Stimulated activated CD8-positive, alpha-beta memory T cell treated with anti-CD3 and anti-CD28 coated beads, Interleukin-2, amount 100 ng/mL, for 48 hours (primary cell): ENCODE measurements at places on chromosomes 6 and 20.
A peak's percentile ranks its signal among the peaks of the same experiment; 100 is the strongest.

DNA sequence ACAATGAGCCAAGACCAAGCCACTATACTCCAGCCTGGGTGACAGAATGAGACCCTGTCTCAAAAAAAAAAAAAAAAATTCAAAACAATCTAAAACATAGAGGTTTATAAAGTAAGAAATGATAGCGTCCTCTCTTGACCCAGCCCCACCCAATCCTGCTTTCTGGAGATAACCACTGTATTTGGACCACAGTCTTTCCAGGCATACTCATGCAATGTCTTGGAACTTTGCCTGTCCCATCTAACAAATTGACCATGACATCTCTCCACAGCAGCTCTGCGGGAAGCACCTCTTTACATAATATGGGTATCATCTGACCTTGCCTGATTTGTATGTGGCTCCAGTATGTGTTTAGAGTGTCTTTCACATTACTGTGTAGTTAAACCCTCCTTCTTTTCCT lies 9.1 kb upstream of the SHLD1 start:
- no peak for DNase-seq

- peak; percentile 53 for DNase-seq
These were observed 19.3 kb downstream of the FGD2 start for GRCh38 chr6:37024656-37025337.

GRCh38 chr6:143457563-143458359 lies 7.2 kb downstream of the PEX3 start:
- DNase-seq = no peak

DNA sequence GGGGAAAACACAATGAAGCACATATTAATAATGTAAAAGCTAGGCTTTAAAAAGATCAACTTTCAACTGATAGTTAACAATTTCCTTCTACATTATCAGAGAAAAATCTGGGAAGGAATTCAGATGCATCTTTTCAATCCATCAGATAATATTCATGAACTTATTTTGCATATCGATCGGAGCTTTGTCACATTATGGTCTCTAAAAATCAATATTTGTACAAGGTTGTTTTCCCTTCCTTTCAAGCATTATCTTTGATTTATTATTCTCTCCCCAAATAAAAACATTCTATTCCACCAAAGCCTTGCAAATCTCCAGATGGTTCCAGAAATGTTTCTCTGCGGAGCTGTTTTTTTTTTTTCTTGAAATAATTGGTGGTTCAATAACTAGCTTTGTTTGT lies 101.9 kb downstream of the GPR63 start:
- no peak for DNase-seq

- no peak for DNase-seq
These were observed 107.0 kb downstream of the HUS1B start for GRCh38 chr6:549906-550305.

- DNase-seq = no peak
These were observed 220.0 kb downstream of the CLIC5 start for GRCh38 chr6:45795678-45796077.

GRCh38 chr6:3960754-3961361 lies 111.7 kb downstream of the FAM50B start:
- DNase-seq = no peak

GRCh38 chr6:163183806-163184205 lies 230.7 kb upstream of the QKI start:
- no peak for DNase-seq

DNA sequence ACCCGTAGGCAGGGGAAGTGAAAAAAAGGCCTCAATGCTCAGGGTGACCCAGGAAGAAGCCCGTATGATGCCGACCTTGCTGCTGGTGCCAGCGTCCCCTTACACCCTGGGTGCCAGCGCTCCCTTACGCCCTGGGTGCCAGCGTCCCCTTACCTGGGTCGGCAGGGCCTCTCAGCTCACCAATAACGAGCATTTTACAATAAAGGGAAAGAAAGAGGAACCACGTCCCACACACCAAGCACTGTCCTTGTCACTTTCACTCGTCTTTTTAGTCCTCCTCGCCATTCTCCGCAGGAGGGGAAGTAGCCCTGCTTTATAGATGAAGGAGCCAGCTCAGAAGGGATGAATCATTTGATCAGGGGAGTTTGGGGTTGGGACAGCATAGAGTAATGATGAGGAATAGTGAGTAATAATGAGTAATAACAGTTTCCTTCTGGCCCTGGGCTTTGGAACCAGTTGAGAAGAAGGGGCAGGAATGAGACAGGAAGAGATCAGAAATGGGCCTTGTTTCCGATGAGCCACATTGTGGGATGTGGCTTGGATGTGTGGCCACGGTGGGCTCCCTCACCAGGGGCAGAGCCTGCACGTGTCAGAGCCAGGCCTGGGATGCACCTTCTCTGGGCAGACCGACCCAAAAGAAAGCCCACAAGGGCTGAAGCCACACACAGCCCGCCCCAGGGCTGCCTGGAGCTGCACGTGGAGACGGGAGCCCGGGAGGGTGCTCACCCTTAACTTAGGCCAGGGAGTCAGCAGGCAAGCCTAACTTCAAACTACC lies 75.7 kb downstream of the SYNJ2 start:
- peak; percentile 36 for DNase-seq

DNA sequence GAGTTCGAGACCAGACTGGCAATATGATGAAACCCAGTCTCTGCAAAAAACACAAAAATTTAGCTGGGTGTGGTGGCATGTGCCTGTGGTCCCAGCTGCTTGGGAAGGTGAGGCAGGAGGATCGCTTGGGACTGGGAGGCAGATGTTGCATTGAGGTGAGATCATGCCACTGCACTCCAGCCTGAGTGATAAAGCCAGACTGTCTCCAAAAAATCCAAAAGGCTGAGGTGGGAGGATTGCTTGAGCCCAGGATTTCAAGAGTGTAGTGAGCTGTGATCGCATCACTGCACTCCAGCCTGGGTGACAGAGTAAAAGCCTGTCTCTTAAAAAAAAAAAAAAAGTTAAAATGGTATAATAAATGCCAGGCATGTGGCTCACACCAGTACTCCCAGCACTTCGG lies 1.3 kb upstream of the PTCRA start:
- DNase-seq = no peak

DNA sequence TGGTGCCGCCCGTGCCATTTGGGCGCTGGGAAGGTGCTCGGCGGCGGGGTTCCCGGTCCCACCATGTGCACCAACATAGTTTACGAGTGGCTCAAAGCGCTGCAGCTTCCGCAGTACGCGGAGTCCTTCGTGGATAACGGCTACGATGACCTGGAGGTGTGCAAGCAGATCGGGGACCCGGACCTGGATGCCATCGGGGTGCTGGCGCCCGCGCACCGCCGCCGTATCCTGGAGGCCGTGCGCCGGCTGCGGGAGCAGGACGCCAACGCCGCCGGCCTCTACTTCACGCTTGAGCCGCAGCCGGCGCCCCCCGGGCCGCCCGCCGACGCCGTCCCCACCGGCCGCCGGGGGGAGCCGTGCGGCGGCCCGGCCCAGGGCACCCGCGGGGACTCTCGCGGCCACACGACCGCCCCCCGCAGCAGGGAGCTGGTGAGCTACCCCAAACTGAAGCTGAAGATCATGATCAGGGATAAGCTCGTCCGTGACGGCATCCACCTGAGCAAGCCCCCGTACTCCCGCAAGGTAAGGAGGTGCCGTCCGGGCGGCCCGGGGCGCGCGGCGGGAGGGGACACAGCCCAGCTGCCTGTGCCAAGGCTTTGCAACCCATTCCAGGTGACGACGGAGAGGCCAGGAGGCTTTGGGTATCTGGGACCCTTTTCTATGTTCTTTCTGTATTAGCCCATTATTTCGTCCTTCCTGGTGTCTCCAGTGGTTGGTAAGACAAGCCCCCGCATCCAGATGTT lies 547 bp downstream of the SAMD5 start:
- no peak for DNase-seq

GRCh38 chr20:8330319-8330784 lies 198.3 kb downstream of the PLCB1 start:
- DNase-seq = no peak

DNA sequence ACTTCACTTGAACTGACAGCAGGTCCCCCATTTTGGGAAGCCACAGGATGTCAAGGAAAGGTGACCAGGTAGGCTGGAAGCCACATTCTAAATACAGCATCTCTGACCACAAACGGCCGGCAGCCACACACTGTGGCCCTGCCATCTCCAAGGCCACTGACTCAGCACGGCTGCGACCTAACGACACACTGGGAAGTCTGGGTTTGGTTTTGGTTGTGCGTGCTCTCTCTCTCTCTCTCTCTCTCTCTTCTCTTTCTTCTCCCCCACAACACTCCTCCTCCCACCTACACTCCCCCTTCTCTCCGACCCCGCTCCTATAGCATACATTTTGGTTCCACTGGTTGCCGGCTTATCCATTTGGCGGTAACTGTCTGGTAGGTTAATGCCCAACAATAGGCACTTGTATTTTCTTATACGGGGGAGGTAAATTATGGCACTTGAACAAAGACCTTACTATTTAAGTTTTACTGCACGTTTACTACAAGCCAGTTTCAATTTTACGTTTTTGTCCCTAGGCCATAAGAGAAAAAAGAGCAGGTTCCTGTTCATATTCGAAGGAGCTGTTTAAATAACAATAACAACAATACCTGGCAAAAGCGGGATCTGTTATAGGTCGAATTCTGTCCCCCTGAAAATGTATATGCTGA lies 103.6 kb downstream of the GMDS start:
- no peak for DNase-seq

DNA sequence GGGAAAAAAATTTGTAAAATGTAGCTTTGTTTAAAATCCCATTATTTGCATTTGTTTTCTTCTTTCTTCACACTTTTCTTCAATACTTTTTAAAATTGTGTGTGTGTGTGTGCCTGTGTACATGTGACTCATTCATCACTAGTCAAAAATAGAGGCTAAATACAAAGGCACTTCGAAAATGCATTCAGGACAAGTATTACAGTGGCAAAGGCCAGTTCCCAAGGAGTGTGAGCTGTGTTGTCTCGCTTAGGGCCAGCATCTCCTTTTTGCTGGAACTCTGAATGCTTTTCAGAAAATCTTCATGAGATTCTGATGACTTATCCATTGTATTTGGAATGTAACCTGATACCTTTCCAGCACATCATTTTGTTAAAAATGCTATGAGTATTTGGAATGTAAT lies 288.5 kb upstream of the CNR1 start:
- no peak for DNase-seq

GRCh38 chr6:161435748-161436070 lies 161.8 kb upstream of the AGPAT4 start:
- no peak for DNase-seq
